ENCODE measurements at places on chromosomes 4 and X. TPM values are rescaled to one million over a fixed set of nuclear protein-coding genes. Genes with fewer than 3 reads are reported as not detected.
A peak's percentile ranks its signal among the peaks of the same experiment; 100 is the strongest.

DNA sequence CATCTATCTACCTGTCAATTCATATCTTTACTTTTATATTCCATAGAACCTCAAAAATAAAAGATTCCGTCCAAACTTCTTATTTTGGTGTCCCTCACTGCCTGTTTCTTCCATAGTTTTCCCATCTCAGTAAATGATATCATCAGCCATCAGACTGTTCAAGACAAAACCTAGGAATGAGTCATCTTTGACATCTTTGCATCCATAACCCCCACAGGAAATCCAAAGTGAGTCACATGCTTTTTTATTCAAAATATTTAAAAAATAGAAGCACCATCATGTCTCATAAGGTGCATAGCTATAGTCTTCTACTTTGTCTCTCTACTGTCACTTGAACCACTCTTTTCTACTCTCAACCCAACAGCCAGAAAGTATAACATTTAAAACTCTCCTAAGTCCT is 29.9 kb upstream of the CXXC4 start:
- H3K36me3 ChIP-seq = no peaks in the 10 kb centered on the region
- no peak for DNase-seq
- no peak overlapping the region for H3K4me3 ChIP-seq
- no peak overlapping the region for H3K27ac ChIP-seq
- no peaks in the 10 kb centered on the region for H3K27me3 ChIP-seq
- no peaks in the 10 kb centered on the region for H3K4me1 ChIP-seq

DNA sequence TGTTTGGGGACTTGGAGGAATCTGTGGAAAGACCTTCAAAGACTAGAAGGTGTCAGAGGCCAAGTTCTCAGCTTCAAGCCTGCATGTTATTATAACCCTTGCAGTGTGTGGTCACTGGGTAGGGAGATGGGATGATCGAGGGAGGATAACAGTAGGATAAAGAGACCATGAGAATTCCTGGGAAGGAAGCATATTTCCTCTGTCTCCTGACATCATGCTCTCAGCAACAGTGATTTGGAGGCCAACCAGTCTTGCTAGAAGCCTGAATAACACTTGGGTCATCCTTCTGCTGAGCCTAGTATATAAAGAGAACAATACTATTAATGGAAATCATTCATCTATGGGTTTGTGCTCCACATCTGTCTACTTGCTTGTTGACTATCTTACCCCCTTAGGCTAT is 40.9 kb upstream of the ANXA3 start:
- no peak overlapping the region for H3K4me3 ChIP-seq
- DNase-seq = no peak
- H3K4me1 ChIP-seq = no peaks in the 10 kb centered on the region
- no peaks in the 10 kb centered on the region for H3K36me3 ChIP-seq
- no peaks in the 10 kb centered on the region for H3K27me3 ChIP-seq

GRCh38 chr4:45079616-45080015 is 353.3 kb upstream of the GNPDA2 start:
- H3K36me3 ChIP-seq = no peaks in the 10 kb centered on the region
- H3K27ac ChIP-seq = no peak overlapping the region
- no peaks in the 10 kb centered on the region for H3K27me3 ChIP-seq
- H3K4me1 ChIP-seq = no peaks in the 10 kb centered on the region
- no peak overlapping the region for H3K4me3 ChIP-seq
- DNase-seq = no peak

DNA sequence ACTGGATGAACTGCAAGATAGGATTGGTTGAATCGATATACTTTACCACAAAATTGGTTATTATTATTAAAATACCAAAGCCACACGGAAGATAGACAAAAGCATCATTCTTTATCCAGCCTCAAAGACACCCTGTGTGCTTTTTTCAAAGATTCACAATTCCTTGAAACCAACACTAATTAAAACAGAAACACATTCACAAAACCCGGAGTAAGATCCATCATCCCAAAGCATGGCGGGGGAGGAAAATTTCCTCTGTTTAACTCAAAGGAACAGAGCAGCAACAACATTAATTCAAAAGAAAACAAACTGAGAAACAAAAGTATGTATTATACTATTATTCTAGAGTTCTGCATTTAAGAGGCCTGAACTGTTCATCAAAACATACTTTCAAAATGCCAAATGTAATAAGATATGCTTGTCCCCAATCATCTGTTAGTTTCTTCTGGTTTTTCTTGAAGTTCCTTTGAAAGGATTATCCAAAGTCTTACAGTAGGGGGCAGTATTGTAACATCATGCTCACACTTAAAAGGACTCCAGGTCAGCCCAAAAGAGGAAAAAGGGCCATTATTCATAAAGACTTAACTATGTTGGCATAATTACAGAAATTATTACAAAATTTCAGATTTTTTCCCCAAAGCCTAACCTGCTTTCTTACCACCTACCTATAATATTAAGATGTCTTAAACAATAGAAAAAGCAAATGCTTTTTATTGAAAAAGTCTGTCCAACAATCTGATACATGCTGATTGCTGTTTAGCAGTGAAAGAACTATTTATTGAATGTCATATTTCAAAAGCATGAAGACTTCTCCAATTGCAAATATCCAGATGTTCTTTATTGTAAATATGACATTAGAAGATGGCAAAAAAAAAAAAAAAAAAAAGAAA is 168.7 kb downstream of the SCFD2 start:
- no peaks in the 10 kb centered on the region for H3K36me3 ChIP-seq
- H3K27ac ChIP-seq = peak overlapping the region; percentile 26
- no peaks in the 10 kb centered on the region for H3K27me3 ChIP-seq
- no peaks in the 10 kb centered on the region for H3K4me1 ChIP-seq

DNA sequence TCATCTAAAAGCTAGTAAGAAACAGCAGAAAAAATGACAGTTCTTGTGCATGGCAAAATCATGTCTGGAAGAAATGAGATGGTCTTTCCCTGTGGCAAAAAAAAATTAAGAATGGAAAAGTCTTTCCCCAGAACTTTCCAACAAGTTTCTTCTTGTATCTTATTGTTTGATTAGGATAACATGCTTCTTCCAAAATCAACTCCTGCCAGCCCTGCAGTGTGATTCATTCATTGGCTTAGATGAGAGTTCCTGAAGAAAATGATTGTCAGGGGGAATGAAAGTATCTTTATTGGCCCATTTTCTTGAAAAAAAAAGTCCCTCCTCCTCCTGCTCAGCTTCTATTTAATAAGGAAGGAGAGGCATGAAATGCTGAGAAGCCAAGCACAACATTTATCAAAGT is 407.7 kb downstream of the ARAP2 start:
- H3K27ac ChIP-seq = no peak overlapping the region
- no peak overlapping the region for H3K4me3 ChIP-seq

GRCh38 chr4:1821679-1822567 is 28.8 kb downstream of the FGFR3 start:
- H3K27ac ChIP-seq = no peak overlapping the region
- no peak for DNase-seq
- no peak overlapping the region for H3K4me3 ChIP-seq

- no peaks in the 10 kb centered on the region for H3K27me3 ChIP-seq
- H3K36me3 ChIP-seq = no peaks in the 10 kb centered on the region
- DNase-seq = no peak
- H3K27ac ChIP-seq = no peak overlapping the region
- no peaks in the 10 kb centered on the region for H3K4me1 ChIP-seq
Observed at GRCh38 chrX:8090906-8091305, 80.2 kb downstream of the VCX2 start.

DNA sequence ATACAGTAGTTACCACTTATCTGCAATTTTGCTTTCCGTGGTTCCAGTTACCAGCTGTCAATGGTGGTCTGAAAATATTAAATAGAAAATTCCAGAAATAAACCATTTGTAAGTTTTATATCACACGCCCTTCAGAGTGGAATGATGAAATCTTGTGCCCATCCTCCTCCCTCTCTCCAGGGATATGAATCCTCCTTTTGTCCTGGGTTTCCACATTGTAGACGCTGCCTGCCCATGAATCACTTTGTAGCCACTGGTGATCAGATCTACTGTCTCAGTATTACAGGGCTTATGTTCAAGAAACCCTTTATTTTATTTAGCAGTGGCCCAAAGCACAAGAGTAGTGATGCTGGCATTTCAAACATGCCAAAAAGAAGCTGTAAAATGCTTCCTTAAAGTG is 198.6 kb downstream of the KCNIP4 start:
- H3K4me1 ChIP-seq = no peaks in the 10 kb centered on the region
- H3K27me3 ChIP-seq = no peaks in the 10 kb centered on the region
- H3K27ac ChIP-seq = no peak overlapping the region
- no peak overlapping the region for H3K4me3 ChIP-seq
- H3K36me3 ChIP-seq = no peaks in the 10 kb centered on the region
- DNase-seq = no peak

GRCh38 chr4:2822461-2823300 is 21.0 kb upstream of the ADD1 start:
- peaks cover 9% of the 10 kb centered on the region for H3K36me3 ChIP-seq
- H3K4me1 ChIP-seq = peaks cover 47% of the 10 kb centered on the region
- no peak overlapping the region for H3K4me3 ChIP-seq
- no peak for DNase-seq
- no peaks in the 10 kb centered on the region for H3K27me3 ChIP-seq

DNA sequence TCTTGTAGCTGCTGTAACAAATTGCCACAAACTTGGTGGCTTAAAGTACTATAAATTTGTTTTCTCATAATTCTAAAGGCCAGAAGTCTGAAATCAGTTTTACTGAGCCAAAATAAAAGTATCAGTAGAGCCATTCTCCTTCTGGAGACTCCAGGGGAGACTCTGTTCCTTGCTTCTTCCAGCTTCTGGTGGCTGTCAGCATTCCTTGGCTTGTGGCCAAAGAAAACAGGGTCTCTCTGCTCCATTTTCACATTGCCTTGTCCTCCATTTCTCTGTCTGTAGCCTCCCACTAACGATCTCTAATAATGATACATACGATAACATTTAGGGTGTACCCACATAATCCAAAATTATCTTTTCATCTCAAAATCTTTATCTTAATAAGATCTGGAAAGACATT is 200.4 kb downstream of the MAB21L2 start:
- no peaks in the 10 kb centered on the region for H3K4me1 ChIP-seq
- H3K27me3 ChIP-seq = no peaks in the 10 kb centered on the region
- no peak for DNase-seq
- H3K27ac ChIP-seq = no peak overlapping the region
- no peak overlapping the region for H3K4me3 ChIP-seq

DNA sequence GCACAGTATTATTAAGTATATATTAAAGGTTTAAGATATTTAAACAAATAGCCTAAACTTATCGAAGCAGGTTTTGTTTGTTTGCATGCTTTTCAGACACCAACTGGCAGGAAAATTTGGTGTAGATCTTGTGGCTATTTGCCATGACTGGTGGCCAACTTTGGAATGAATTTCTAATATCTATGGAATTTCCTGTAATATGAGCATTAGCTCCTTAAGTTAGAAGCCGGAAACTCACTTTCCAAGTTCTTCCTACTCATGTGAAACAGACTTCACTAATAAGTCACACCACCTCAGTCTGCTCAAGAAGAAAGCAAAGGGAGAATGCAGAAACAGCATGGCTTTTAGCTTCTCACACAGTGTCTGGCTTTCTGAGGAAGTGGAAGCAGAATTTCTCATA is 563.9 kb downstream of the GRXCR1 start:
- no peaks in the 10 kb centered on the region for H3K36me3 ChIP-seq
- no peaks in the 10 kb centered on the region for H3K4me1 ChIP-seq
- H3K27me3 ChIP-seq = no peaks in the 10 kb centered on the region
- DNase-seq = no peak

DNA sequence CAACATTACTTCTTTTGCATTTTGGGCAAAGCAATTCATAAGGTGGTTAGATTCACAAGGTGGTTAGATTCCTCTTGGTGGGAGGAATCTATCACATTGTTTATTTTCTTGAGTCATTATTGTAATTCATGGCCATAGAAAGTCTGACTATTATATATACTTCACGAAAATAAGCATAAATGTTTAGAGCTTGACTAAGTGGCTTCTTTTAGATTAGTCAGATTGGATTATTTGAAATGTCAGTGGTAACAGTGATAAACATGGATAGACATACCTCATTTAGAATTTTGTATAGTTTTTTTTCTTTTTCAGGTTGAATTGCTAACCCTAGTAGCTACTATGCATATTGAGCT is 24.9 kb upstream of the DYNLT3 start:
- H3K4me1 ChIP-seq = no peaks in the 10 kb centered on the region
- no peaks in the 10 kb centered on the region for H3K36me3 ChIP-seq
- no peak overlapping the region for H3K4me3 ChIP-seq
- DNase-seq = no peak
- no peaks in the 10 kb centered on the region for H3K27me3 ChIP-seq

DNA sequence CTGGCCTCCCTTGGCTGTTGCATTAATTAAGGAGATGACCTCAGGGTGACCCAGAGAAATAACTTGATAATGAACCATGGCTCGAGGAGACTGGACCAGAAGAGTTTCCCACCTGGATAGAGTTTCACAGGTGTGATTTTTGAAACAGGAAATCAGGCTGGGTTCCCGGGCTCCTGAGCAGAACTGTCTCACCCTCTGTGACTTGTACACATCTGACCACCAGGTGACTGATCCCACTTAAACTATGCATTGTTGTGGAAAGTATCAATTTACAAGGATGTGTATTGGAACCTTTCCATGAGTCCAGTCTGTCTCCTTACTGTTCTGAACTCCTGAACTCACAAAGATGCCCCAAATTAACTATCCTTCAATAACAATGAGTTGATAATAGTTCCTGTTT is 220.3 kb downstream of the PTTG2 start:
- no peaks in the 10 kb centered on the region for H3K36me3 ChIP-seq
- DNase-seq = no peak
- no peaks in the 10 kb centered on the region for H3K4me1 ChIP-seq
- H3K4me3 ChIP-seq = no peak overlapping the region

- H3K4me1 ChIP-seq = no peaks in the 10 kb centered on the region
- no peak for DNase-seq
- no peaks in the 10 kb centered on the region for H3K36me3 ChIP-seq
- no peaks in the 10 kb centered on the region for H3K27me3 ChIP-seq
- H3K4me3 ChIP-seq = peak overlapping the region; percentile 56
Observed at GRCh38 chrX:63754136-63754859, 30.7 kb downstream of the ARHGEF9 start.

GRCh38 chr4:169810325-169811323 is 52.9 kb upstream of the HPF1 start:
- peak; percentile 75 for DNase-seq
- H3K36me3 ChIP-seq = no peaks in the 10 kb centered on the region
- no peak overlapping the region for H3K27ac ChIP-seq
- H3K4me1 ChIP-seq = no peaks in the 10 kb centered on the region
- no peaks in the 10 kb centered on the region for H3K27me3 ChIP-seq

Gene CASK
- total RNA-seq = 35.8 TPM

Gene SYN1
- 0.42 TPM for total RNA-seq

Gene PFKFB1
- total RNA-seq = 9.2 TPM

Gene CD38
- 6.3 TPM for total RNA-seq

Gene PKD2
- 92.7 TPM for total RNA-seq

Gene RGN
- total RNA-seq = 0.60 TPM

Measured in tibial nerve (tissue), 4 donors.